RPMI7951 (cell line): ENCODE measurements at places on chromosomes 11 and 22. TPM values are rescaled to one million over a fixed set of nuclear protein-coding genes. Genes with fewer than 3 reads are reported as not detected.
A peak's percentile ranks its signal among the peaks of the same experiment; 100 is the strongest.

The CCDC73 gene
- 0.10 TPM in 1 of 2 replicates, not detected in the other for total RNA-seq

The TCF20 gene
- 12.5 and 13.9 TPM in 2 replicates for total RNA-seq

- DNase-seq: no peak
Measured at GRCh38 chr22:40235308-40235707, 57.6 kb downstream of the TNRC6B start.

- no peak for DNase-seq
Measured at GRCh38 chr11:70307176-70307575, 36.7 kb downstream of the PPFIA1 start.

GRCh38 chr11:105458071-105458470 is 151.8 kb upstream of the GRIA4 start:
- DNase-seq: no peak

DNA sequence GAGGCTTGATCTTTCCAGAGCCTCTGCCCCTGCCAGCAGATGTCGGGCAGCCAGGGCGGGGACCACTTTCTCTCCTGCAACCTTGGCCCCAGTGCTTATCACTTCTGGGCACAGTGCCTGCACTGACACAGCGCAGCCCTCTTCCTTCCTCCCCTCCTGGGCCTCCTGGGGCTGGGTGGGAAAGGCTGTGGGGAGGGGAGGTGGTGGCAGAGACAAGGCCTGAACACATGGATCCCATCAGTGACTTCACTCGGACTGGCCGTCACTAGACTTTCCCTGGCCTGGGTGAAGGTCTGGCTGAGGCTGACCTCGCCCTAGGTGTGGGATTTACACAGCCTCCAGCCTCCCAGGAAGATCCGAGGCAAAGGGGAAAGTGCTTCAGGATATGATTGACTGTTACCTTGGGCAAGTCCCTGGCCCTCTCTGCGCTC is 68.1 kb downstream of the LRRC32 start:
- DNase-seq: peak; percentile 98
